ENCODE measurements at places on chromosomes 5 and 9. TPM values are rescaled to one million over a fixed set of nuclear protein-coding genes. Genes with fewer than 3 reads are reported as not detected.
A peak's percentile ranks its signal among the peaks of the same experiment; 100 is the strongest.

- DNase-seq: no peak
Measured at GRCh38 chr9:8384091-8384490, 584.5 kb upstream of the DMAC1 start.

- no peak for DNase-seq
Measured at GRCh38 chr9:33065157-33066076, 11.1 kb downstream of the SMU1 start.

The ANGPTL2 gene
- 7.1 TPM for total RNA-seq

DNA sequence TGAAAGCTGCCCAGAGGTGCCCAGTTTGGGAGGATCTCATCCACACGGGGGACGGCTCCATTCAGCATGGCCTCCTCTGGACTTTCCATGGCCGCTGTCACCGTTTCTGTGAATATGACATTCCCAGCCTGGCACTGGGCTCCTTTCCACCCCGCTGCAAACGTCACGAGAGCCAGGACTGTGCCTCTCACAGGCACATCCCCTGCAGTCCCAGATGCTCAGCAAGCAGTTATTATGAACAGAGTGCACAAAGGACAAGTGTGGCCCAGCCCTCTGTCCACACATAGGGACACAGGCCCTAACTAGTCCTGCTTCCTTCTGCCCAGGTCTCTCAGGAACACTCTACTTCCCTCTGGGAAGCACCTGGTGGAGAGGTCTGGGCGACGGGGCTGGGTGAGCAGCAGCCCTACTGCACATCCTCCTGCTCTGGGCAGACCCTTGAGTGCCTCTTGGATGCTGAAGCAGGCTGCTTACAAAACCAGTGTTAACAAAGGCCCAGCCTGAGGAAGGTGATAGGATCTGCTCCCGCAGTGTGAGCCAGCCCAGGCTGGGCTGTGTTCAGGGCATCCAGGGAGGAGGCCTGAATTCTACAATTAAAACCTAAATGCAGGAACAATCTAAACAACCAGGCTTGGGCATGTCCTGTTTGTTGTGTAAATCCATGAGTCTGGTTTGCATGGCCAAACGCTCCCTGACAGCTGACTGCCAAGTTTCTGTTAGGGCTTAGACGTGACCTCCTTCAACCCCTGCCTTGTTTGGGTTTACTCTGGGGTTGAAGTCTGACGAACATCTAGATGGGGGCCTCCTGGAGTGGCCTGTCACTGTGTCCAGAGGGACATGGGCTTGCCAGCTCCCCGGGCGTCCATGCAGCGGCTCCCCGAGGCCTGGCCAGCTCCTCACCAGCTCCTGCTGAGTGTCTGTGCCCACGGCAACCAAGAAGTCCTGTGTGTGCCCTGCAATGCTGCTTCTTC, 269.8 kb downstream of the GADD45G start:
- DNase-seq: peak; percentile 68

DNA sequence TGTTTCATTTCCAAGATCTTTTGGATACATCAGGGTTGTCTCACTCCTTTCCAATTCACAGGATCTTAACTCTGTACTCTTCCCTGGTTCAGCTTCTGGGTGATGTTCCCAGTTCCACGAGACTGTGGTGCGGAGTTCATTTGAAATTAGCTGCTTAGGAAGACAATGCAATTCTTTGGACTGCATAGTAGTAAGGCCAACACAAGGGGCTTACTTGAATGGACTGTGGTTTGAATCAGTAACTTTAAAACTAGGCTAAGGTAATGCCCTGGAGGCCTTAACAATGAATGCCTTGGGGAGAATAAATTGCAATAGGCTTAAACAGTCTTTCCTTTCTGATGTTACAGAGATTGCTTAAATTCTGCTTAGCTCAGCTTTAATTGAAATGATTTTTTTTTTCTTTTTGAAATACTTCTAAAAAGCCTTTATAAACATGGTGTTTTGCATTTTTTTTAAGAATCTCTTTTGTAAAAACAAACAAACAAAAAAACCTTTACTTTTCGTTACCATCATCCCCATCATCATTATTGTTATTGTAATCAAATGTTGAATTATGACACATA, 133.8 kb upstream of the MEF2C start:
- no peak for DNase-seq

The PTBP3 gene
- 16.3 TPM for total RNA-seq

GRCh38 chr9:127204771-127205470, 59.7 kb upstream of the GARNL3 start:
- peak; percentile 71 for DNase-seq

The HNRNPA0 gene
- total RNA-seq: 58.9 TPM

DNA sequence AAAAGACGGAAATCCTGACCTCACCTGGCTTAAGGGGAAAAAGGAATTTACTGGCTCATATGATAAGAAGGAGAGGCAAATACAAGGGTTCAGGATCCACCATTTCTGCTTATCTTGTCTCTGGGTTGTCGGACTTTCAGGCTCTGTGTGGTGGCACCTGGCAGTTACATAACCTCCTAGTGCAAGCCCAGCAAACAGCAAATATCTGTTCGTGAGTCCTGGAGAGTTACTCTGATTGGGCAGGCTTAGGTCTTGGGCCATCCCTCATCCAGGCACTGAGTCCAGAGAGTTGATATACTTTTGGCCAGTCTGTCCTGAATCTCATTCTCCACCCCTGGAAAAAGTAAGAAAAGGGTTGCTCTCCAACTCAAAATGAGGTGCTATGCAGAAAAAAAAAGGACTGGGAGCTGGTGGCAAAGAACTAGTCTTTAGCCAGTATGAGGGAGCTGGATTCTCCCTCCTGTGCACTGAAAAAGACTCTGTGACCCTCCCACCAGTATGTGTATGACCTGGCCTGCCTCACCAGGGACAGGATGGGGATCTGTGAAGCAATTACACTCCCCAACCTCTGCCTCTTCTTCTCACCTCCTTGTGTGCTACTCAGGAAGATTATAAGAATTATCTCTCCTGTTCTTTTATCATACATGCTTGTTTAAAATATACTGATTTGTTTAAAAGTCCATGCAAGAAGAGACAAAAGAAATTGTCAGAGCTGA, 282.9 kb downstream of the ARHGAP26 start:
- DNase-seq: no peak

GRCh38 chr5:172123269-172123692, 64.7 kb downstream of the STK10 start:
- peak; percentile 90 for DNase-seq

- no peak for DNase-seq
Measured at GRCh38 chr5:643351-643801, 31.2 kb downstream of the CEP72 start.

DNA sequence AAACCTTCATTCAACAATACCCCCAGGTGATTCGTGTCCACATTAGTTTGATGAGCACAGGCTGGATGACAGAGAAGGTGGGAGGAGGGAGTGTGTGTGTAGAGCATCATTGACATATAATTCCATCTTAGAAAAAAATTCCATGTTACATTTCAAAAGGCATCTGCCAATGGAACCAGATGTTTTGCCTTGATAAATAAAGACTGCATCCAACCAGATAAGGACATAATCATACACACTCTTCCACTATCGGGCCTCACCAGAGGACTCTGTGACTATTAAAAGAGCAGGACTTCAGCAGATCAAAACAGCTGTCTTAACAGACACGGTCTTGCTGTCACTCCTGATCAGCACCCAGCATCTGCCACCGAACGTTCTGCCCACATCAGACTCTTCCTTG, 96.4 kb upstream of the SPIN1 start:
- DNase-seq: no peak

The MAP1B gene
- 45.2 TPM for total RNA-seq

The COL5A1 gene
- total RNA-seq: 78.9 TPM

DNA sequence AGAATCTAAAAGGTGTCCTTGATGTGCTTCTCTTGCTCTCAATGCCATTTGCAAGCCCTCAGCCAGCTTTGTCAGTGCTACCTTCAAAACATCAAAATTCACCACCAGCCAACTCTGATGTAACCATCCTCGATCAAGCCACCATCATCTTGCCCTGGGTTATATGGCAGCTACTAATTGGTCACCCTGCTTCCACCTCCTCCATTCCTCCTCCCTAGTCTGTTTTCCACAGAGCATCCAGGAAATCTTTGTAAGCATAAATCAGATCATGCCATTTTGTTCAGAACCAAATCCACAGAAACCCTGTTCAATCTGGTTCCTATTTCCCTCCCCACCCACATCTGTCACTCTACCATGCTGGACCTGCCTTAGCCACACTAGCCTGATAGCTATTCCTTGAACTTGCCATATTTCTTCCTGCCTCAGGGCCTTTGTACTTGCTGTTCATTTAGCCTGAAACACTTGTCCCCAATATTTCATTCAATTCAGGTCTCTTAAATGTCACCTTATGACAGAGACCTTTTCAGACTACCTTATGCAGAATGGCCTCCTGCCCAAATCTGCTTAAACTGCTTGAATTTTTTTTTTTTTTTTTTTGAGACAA, 1.9 kb upstream of the B4GALT1 start:
- DNase-seq: no peak
